Iris pigment epithelial cell (primary cell): ENCODE measurements at places on chromosomes 7 and 10.

GRCh38 chr7:73423519-73424488 lies 9.8 kb upstream of the FZD9 start:
- peak; percentile 38 for DNase-seq

GRCh38 chr7:44994877-44995554 lies 5.0 kb upstream of the CCM2 start:
- DNase-seq: no peak

GRCh38 chr7:46129831-46130230 lies 208.8 kb upstream of the IGFBP3 start:
- no peak for DNase-seq

GRCh38 chr7:158549176-158549615 lies 38.4 kb downstream of the PTPRN2 start:
- no peak for DNase-seq

- peak; percentile 16 for DNase-seq
These were observed 4.2 kb downstream of the PHTF2 start for GRCh38 chr7:77802557-77803405.

DNA sequence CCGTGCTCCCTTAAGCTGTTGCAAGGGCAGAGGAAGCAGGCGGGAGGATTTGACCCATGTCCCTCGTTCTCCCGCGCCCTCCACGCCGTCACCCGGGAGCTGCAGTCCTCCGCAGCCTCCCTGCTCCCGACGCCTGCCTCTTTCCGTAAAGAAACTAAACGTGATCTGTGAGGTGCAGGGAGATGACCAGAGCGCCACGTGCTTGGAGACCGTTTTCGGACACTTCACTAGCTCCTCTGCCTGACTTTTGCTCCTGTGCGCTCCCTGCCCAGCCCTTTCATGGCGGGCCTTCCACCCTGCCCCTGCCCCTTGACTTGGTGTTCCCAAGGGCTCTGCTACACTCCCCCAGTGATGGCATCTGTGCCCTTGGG lies 171.2 kb downstream of the LSM5 start:
- DNase-seq: no peak

DNA sequence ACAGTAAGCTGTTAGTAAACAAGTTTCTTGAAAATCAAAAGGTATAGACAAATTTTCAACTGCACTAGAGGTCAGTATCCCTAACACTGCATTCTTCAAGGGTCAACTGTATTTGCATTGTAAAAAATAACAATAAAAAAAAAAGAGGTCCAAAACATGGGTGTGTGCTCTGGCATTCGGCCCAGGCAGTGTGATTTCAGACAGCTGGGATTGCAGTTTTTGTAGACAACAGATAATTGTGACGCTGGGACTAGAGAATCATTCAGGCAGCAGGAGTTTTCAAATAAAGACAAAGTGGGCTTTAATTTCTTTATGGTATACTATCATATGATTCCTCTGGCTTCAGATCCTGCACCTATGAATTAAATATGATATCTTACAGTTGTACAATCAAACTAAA lies 543.2 kb upstream of the SEMA3D start:
- DNase-seq: peak; percentile 41

DNA sequence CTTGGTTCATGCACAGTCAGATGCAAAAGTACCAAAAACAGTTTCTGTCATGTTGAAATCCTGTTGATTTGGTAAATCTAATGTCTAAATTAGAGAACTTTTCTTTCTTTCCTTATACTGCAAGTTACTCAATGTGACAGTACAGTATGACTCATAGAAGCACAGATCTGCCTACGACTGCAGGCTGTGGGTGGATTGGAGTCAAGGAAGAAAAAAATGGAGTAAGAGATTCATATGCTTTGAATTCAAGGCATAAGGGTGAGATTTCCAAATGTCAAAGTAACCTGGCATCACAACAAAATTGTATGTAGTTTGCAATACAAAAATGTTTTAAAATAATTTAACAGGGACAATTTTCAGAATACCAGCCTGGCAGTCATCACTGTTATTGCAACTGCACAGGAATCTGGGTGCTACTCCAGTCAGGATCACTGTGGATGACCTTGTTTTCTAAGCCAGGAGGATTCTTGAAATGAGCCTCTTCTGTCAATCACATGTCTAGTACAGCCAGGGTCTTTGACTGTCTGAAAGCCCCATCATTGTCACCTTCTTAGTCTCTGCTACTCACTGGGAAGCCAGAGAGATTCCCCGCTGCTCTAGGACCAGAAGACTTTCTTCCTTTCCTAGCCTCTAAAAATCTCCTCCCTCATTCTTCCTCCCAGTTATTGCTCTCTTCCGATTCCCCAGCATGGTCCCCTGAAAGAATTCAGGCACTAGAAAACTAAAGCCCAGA lies 83.6 kb downstream of the CD36 start:
- DNase-seq: peak; percentile 94

- peak; percentile 91 for DNase-seq
These were observed 66.2 kb downstream of the FAM241B start for GRCh38 chr10:69696073-69696731.

DNA sequence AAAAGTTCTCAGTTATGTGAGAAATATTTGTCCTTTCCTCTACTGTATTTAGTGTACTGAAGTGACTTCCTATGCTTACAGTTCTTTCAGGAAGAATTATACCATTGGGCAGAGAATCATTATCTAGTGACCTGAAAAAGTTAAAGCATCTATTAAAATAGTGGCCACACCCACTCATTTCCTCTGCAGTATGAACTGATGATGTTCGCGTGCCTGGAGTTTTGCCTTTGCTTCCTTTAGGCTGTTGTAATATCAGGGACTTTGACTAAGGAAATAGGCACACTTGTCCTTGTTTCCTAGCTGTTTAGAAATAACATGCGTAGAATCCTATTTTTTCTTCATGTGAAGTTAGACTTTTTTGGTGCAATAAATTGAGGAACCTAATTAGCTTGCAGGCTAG lies 100.7 kb downstream of the ZMYND11 start:
- no peak for DNase-seq

DNA sequence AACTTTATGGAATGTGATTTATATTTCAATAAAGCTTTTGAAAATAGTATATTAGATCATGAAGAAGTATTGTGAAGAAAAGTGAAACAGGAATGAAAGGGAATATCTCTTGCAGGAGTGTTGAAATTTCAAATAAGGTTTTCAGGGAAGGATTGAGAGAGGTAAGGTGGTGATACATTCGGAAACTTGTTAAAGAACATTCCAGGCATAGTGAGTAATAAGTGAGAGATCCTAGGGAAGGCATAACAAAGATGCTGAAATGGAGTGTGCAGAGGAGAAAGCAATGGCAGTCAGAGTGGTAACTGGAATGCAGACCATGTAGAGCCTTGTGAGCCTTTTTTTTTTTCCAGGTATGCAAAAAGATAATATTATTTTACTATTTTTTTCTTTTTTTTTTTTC lies 4.1 kb downstream of the OR9A4 start:
- peak; percentile 15 for DNase-seq

DNA sequence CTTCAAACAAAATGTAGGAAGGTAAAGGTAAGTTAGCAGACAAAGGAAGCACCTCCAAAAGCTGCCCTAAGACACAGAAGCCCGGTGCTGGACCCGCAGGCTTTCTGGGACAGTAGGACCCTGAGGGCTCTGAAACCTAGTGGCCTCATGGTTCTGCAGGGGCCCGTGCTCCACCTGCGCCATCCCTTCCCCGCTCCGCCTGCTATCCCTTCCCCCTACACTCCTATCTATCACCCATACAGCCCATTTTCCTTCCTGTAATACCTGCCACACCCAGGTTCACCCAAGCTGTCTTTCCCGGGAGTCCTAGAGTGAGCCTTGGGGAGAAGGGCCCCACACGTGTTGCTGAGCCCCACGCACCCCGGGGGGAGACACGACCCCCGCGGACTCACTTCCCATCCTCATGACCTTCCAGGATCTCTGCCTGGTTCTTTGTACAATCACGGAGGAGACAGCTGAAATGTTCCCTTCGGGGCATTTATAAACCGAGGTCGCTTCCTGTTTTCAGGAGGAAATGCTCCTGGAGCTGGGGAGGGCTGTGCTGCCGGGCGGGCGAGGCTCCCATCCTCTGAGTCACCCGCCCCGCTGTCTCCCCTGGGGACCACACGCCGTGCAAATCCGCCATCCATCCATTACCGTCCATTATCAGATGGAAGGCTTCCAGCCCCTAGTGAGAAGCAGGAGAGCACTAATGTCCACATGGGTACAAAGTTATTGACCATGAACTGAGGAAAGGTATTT lies 251.7 kb upstream of the PITRM1 start:
- peak; percentile 84 for DNase-seq

DNA sequence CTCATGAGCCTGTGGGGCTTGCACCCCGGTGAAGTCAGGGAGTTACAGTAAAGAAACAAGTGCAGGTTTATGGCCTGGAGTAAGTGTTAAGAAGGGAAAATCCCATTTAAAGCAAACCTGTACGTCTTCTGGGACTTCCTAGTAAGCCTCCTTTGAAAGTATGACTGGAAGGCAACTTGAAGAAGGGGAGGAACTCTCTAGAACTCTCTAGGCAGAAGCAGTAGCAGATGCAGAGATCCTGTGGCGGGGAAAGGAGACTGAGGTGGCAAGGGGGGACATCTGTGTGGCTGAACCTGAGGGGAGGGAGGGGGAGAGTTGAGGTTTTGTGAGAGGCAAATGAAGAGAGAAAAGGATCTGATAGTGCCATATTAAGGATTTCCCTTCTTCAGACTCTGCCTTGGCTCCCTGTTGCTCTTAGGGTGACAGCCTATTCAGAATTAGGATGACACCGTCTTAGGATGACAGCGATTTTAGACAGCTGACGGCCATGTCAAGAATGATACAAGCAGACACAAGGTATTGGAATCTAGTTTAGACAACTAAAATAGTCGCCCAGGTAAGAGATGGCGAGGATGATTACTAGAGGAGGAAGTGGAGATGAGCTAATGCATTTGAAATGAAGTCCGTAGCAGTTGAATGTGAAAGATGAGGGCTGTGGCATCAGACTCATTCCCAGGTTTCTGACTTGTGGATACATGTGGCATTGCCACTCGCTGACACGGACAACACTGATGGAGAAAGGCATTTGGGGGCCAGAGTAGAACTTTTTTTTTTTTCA lies 29.0 kb downstream of the CUL1 start:
- no peak for DNase-seq

- no peak for DNase-seq
These were observed 235.5 kb downstream of the GLRX3 start for GRCh38 chr10:130371666-130372065.

DNA sequence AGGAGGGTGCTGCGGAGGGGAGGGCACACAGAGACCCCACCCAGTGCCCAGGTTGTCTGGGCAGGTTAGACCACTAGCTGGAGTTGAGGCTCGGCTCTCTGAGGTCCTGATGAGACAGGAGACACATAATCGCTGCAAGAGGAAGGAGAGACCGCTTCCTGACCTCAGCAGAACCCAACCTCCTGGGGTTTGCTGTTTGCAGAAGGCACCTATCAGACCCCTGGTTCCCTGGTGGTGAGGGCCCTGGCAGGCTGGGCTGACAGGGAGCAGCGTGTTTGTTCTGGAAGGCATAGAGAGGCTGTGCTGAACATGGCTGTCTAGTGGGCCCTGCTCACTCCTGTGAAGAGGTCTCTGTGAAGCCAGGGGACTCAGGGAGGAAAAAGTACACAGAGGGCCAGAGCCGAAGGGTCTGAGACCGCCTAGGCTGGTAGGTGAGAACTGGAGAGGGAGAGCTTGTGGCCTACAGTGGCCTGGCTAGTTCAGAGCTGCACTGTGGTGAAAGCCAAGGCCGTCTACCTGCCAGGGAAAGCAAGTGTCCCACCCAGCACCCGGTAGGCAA lies 39.4 kb upstream of the NPFFR1 start:
- no peak for DNase-seq

DNA sequence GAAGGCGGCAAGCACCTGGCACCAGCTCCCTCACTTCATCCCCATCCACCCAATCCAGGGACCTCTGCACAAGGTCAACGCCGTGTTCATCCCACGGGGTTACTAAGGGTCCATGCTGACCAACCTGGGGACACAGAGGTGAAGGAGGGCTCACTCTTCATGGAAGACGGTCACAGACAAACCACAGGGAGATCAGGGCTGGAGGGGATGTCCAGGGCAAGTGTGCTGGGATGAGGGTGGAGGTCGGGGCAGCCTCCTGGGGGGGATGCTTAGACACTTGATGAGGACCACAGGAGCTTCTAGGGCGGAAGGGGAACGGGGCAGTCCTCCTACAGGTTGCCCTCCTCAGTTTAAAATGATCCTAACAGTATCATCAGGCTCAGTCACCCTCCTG lies 46.7 kb downstream of the FAM53B start:
- no peak for DNase-seq

DNA sequence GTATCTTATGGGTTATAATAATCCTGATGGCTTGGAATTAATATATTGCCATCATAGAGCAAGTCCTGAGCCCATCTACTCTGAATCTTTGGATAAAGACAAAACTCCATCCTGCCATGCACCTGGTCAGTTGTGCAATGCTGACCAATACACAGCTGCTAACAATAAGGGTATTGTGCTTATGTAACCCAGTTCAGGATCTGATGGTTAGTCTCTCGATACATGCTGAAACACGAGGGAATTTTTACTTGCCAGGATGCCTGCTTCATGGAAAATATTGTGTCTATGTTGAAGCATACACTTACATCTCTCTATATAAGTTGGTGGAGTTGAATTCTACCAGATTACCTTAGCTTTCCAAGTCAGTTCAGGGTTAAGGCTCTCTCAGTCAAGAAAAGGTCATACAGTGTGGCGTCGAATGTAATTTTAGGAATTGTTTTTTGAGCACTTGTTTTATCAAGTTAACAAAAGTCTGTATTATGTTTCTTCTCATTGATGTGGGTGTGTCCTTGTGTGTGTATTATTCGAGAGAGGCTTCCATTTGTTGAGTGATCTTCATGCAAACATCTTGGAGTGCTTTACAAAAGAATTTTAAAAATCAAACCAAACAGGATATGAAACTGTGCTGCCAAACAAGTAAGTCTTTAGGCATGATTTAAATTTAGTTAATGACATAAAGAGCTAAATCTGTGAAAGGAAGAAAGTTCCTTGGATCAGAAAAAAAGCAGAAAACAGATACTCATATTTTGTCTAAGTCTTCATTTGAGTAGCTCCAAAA lies 449.1 kb downstream of the SUGCT start:
- no peak for DNase-seq

DNA sequence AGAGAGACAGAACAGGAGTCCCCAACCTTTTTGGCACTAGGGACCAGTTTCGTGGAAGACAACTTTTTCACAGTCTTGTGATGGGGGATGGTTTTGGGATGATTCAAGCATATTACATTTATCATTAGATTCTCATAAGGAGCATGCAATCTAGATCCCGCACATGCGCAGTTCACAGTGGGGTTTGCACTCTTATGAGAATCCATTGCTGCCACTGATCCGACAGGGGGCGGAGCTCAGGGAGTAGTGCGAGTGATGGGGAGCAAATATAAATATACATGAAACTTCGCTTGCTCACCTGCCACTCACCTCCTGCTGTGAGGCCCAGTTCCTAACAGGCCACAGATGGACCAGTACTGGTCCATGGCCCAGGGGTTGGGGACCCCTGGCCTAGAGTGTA lies 14.2 kb downstream of the CCL26 start:
- DNase-seq: no peak

GRCh38 chr7:18849130-18849529 lies 268.3 kb downstream of the TWIST1 start:
- no peak for DNase-seq
